ENCODE measurements at places on chromosomes 7 and 10.

GRCh38 chr7:4775250-4775847, at the start of gene AP5Z1:
Gene AP5Z1 (plus strand): TSS chr7:4775623. CDS start chr7:4775716, 93 bp downstream.
- DNase-seq, result peak; percentile 89

- DNase-seq, result no peak
Measured at GRCh38 chr7:117435475-117436043, 8.3 kb upstream of the ASZ1 start.

DNA sequence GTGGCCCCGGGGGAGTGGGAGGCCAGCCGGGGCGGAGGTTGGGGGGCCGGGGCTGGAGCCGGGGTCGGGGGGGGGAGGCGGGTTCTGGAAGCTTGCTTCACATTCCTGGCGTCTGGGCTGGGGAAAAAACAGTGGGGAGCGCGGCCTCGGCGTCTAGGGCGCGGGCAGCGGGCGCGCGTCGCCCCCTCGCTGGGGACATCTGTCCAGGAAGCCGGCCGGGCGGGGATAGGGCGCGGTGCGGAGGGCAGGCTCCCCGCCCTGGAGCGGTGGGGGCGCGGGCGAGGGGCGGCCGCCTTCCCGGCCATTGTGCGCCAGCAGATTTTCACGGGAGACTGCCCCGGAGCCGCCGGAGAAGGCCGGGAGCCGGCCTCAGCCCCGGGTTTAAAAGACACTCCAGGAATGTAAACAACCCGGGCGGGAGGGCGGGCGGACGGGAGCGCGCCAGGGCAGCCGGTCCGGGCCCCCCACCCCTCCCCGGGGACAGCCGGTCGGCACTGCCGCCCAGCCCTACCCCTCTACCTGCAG, 1.4 kb downstream of the ZMIZ1 start:
- DNase-seq, result no peak

DNA sequence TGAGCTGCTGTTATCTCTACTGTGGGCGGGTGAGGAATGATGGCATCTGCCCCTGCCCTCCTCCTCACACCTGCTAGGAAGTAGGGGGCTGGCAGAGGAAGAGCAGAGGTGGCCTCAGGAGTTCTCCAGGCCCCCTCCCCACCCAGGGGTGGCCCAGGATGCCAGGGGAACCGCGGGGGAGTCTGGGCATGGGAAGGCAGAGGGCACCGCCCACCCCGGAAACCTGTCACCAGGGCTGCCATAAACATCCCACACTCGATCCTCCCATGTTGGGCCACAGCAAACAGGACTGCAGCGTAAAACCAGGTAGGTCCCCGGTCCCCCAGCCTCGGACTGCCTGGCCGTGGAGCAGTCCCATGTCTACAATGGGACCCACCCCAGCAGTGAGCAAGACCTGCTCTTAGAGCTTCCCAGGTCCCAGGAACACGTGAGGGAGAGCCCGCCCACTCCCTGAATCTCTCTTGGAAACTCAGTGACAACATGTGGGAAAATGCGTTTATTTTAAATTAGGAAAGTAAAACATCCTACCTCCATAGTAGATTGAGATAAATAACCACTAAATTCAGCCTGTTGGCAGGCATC, 23.4 kb downstream of the EBF3 start:
- no peak for DNase-seq

DNA sequence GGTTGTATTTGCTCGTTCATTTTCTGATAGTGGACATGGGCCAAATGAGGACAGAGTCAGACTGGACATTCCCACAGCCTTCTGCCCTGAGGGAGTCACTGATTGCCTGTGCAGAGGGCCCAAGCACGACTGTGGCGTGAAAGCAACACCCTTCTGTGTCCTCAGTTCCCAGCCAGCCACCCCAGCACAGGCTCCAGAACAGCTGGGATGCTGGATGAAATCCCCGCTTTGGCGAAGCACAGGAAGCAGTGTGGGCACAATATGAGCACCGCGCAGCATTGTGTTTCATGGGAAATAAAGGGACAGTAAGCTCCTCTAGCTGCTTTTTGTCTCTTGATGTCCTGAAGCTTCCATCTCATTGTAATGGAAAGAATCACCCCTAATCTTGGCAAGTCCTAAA, 20.5 kb downstream of the TRIL start:
- DNase-seq, result no peak

- DNase-seq, result no peak
Measured at GRCh38 chr7:66877577-66878300, 43.3 kb upstream of the TMEM248 start.

DNA sequence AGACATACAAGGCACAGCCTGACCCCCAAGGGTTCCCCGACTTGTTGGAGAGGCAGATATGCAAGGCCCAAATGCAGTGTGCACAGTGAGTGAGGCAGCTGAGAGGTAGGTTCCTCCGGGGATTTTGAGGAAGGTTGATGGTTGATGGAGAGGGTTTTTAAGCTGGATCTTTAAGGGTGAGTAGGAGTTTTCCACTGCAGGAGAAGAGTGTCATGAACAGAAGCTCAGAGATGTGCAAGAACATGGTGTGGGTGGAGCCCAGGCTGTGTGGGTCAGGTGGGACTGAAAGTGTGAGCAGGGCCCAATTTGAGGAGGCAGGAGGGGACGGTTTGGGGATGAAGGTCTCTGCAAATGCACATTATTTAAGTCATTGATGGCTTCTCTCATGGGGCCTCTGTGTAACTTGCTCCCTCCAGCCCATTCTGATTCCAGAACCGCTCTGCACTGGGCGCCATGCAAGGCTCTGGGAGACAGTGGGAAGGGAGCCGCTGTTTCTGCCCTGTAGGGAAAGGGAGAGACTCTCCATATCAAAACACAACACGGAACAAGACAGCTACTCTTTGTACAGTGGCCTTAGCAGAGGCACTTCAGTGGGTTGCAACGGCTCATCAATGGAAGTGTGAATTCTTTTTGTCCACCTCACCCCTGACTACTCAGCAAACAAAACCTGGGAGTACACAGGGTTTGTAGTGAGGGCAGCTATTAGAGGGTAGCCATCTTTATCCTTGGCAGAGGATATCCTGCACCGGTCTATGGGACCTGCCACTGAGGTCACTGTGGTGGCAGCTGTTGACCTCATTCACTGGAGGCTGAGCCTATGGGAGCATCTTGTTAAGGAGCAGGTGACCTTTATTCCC, 29.7 kb downstream of the RAMP3 start:
- DNase-seq, result no peak

DNA sequence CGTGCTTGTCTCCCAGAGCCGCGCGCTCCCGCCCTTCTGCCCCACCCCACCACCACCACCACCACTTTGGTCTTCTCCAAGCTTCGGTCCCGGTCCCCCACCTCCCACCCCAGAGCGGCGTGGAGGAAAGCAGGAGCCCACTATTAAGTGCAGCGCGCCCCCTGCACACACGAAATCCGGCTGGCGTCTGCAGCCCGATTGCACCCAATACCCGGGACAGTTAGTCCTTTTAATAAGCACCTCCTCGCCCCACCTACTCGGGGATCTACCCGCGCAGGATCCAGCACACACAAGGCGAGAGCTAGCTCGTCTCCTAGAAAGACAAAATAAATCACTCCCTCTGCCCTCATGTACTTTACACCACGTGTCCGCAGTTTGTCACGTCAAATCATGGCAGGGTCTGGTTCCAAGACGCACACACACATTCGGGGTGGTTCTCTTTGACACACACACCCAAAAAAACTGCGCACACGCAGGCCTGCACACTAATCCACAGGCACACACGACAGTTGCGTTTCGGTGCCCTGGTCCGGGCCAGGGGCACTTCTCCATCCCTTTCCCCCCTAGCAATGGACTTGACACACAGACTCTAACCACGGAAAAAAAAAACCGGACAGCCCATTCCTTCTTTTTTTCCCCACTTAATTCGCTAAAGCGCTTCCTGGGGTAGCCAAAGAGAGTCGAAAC, 1.6 kb downstream of the SFMBT2 start:
- DNase-seq, result no peak

- DNase-seq, result no peak
Measured at GRCh38 chr7:151624246-151624928, 104.7 kb upstream of the RHEB start.

DNA sequence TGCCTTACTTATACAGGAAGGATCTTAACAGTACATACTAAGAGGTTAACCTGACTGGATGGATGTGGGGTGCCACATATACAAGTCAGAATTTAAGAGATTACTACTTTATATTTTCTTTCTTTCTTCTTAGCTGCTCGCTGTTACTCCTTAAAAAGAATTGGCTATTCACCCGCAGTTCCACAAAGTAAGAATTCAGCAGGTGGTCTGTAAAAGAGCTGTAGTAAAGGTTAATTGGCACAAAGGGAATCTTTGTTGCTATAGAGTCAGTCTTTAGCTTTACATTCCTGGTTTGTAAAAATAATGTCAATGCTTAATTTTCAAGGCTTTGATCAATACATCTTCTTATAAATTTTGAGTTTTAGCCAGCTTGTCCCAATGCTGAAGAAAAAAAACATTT, 43.2 kb downstream of the RALA start:
- no peak for DNase-seq

- peak; percentile 64 for DNase-seq
Measured at GRCh38 chr7:134890246-134891240, 95.8 kb upstream of the AGBL3 start.

DNA sequence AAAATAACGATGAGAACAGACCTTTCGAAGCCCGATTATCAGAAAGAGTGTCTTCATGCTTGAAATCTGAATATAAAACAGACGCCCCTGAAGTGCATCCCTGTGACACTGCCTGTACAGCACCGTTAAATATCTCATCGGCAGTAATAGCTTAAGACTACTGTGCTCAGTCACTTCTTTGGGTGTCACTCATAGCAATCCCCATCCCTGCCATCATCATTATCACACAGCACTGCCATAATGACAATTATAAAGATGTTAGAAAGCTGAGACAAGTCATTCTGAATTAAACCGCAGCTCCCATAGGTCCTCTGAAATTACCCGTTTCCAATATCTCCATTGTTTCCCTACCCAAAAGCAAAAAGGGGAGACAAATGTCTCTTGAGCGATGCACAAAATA, 567.7 kb upstream of the C7orf33 start:
- no peak for DNase-seq

- no peak for DNase-seq
Measured at GRCh38 chr7:98077762-98078161, 28.9 kb upstream of the LMTK2 start.

- no peak for DNase-seq
Measured at GRCh38 chr10:109029870-109030269, 893.4 kb downstream of the XPNPEP1 start.

- DNase-seq, result no peak
Measured at GRCh38 chr7:20562461-20562860, 53.0 kb upstream of the ABCB5 start.

- no peak for DNase-seq
Measured at GRCh38 chr10:100810835-100811116, 65.4 kb downstream of the PAX2 start.

- DNase-seq, result no peak
Measured at GRCh38 chr7:23930312-23930711, 220.3 kb downstream of the STK31 start.

GRCh38 chr10:24652381-24652957, 71.2 kb downstream of the ARHGAP21 start:
- DNase-seq, result no peak

GRCh38 chr10:125187238-125188194, 27.2 kb upstream of the CTBP2 start:
- DNase-seq, result no peak

GRCh38 chr10:131946880-131947279, 34.8 kb downstream of the BNIP3 start:
- DNase-seq, result no peak

DNA sequence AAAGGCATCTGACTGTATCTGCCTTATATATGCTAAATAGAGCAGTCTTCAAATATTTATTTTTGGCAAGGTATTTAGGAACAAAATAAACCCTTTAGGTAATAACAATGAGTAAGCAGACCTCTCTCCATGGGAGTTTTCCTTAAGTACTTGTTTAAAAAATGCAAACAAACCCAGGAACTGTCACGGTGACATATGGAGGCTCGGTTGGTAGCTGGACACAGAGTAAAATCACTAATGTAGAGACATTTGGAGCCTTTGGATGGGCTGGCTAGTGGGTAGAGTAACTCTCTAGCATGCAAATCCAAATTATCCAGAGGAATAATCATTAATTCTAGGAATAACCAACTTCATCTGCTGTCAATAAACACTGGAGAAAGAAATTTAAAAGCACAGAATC, 71.6 kb upstream of the LAMB4 start:
- DNase-seq, result peak; percentile 4

DNA sequence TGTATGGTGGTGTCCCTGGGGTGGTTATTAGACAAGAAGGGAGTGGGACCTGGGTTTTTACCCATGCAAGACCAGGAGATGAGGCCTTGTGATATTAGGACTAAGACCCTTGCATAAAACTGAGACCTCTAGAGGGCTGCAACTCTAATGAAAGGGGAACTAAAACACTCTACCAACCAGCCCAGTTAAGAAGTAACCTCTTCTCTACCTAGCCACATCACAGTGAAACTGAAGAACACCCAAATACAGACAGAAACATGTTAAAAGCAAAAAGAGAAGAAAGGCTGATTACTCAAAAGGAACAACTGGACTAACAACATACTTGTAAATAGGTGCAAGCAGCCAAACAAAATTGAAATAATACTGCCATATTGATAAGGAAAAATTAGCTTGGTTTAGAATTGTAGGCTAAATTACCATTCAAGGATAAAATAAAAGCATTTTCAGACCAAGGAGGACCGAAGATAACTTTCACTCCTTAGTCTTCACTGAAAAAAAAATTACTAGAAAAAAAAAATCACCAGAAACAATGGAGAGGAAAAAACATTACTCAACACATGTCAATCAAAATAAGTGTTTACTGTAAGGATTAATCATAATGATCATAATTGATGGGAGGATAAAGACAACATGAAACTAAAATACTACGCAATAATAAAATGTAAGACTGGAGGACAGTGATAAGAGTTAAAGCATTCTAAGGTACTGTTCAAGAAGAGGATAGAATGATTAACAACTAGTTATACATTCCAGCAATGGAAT, 27.6 kb downstream of the ERLIN1 start:
- DNase-seq, result no peak

GRCh38 chr7:114932991-114933390, 11.1 kb downstream of the MDFIC start:
- no peak for DNase-seq

- DNase-seq, result no peak
Measured at GRCh38 chr10:71891437-71891836, 40.4 kb upstream of the PSAP start.

GRCh38 chr7:20158684-20159083, 58.5 kb downstream of the MACC1 start:
- DNase-seq, result no peak
